ENCODE measurements at places on chromosomes 6 and 20.

DNA sequence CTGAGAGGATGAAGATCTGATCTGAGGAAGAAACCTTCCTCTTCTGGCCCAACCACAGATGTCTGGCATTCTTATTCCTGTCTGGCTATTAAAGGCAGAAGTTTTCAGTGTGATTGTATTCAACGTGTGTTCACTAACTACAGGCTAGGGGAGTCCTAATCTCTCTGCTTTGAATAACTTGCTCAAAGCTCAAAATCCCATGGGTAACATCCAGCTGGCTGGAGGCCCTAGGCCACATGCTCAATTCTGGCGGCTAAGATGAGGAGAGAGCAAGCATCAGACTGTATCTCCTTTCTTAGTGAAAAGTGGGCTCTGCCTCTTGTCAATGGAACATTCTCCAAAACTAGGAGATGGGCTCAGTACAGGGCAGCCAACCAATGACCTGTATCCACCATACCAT lies 478.0 kb downstream of the KIF16B start:
- DNase-seq, result no peak

- DNase-seq, result no peak
Measured at GRCh38 chr20:49400904-49401303, 81.6 kb downstream of the KCNB1 start.

DNA sequence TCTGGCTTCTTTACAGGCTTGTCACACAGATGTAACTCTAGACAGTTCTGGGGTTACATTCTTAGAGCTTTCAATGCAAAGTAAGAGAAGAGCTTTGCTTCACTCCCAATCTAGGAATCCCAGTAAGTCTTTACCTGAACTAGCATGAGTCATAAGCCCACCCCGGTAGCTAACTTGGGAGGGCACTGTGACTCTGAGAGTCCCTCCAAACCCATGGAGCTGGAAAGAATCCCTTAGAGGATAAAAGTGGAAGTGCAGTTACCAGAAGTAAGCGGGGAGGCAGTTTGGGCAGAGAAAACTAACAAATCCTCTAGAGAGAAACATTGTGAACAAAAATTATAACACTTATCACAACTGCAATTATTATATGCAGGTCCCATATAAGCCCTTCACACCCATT lies 84.0 kb upstream of the SMLR1 start:
- DNase-seq, result no peak

GRCh38 chr6:162704001-162704400 lies 23.6 kb downstream of the PRKN start:
- DNase-seq, result no peak

DNA sequence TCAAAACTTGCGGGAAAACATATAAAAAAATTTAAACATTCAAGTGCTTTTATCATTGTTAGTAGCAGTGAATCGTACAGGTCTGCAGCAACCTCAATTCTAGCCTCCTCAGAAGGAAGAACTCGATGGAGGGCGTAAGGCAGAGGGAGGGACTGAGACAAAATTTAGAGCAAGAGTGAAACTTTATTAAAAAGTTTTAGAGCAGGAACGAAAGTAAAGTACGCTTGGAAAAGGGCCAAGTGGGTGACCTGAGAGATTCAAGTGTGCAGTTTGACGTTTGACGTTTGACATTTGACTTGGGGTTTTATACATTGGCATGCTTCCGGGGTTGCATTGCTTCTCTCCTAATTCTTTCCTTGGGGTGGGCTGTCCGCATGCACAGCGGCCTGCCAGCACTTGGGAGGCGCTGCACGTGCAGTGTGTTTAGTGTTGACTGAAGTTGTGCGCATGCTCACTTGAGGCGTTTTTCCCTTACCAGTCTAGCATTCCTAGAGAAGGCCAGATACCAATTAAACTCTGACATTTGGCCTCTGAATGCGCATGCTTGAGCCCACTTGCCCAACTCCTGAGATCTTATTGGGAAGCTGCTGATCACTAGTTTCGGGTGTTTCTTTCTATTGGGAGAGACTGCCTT lies 82.6 kb downstream of the TBX18 start:
- no peak for DNase-seq

DNA sequence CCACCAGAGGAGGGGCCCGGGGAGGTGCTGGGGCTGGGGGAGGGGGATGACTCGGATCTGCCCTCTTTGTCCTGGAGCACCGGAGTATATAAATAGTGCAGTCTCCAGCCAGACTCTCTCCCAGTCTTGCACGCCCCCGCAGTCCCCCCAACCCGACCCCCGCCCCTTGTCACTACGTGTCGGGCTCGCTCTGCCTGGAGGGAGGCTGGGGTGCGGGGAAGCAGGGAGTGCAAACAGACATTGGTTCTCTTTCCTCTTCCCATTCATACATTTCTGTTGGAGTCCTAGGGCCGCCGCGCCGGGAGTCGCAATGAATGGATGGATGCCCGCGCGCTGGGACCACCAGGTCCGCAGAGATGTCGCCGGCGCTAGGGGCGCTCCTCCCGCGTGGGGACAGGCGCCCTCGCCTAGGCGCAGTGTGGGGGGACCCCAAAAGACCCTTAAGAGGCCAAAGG lies 179.3 kb downstream of the TBXT start:
- no peak for DNase-seq

GRCh38 chr20:24492031-24492607 lies 22.7 kb downstream of the SYNDIG1 start:
- no peak for DNase-seq

DNA sequence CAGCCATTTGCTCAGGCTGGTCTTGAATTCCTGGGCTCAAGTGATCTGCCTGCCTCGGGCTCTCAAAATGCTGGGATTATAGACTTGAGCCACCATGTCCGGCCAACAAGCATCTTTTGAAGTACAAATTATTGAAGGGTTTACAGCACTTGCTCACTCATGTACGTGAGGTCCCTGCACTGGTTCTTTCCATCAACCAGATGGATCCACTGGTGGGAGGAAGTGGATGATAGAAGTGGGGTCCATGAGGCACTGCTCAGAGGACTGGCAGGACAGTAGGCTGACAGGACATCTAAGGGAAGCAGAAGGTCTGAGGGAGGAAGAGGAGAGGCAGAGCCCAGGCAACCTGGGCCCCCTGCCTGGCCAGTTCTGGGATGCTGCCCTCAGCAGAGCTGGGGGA lies 109.2 kb upstream of the NXT1 start:
- no peak for DNase-seq

DNA sequence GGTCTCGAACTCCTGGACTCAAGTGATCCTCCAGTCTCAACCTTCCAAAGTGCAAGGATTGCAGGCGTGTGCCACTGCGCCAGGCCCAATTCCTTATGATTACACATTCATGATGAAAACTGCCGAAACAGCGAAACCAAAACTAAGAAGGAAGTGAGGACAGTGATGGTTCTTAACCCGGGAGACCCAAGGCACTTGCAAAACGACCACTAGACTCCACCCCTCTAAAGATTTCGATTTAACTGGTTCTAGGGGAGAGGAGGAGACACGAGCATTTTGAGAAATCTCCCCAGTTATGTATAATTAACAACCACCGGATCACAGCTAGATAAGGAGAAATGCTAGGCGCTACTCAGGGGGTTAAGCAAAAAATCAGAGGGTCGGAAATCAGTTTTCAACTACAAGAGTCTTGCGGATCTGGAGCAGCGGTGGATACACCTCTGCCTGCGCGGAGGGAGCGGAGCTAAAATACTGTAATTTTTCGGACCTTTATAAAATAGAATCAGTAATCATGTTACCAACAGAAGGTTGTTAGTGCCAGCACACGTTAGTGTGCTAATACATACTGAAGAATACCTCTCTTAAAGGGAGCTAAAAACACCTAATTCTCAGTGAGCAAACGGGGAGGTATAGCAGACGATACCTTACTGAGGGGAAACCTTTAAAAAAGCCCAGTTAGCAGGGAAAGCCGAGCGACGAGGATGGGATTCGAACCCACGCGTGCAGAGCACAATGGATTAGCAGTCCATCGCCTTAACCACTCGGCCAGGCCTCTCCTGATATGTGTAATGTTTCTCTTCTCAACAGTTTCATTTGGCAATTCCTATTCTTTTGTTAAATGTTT lies 60.0 kb upstream of the BTN3A2 start:
- DNase-seq, result no peak

DNA sequence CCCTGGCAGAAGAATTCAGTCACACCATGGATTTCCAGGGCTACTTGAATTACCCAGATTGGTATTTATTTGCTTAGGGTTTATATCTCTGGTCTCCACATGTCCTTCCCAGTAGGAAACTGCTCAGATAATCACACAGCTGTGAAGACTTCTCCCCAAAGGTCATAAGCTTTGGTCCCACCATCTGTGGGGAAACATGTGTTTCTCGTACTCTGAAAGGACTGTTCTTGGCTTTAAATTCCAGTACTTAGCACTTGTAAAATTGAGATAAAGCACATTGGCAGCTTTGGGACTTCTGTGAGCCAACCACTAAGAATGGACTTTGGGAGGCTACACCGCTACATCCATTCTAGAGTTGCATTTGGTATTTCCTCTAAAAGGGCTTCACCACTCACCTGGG lies 205.3 kb upstream of the FOXA2 start:
- DNase-seq, result no peak

DNA sequence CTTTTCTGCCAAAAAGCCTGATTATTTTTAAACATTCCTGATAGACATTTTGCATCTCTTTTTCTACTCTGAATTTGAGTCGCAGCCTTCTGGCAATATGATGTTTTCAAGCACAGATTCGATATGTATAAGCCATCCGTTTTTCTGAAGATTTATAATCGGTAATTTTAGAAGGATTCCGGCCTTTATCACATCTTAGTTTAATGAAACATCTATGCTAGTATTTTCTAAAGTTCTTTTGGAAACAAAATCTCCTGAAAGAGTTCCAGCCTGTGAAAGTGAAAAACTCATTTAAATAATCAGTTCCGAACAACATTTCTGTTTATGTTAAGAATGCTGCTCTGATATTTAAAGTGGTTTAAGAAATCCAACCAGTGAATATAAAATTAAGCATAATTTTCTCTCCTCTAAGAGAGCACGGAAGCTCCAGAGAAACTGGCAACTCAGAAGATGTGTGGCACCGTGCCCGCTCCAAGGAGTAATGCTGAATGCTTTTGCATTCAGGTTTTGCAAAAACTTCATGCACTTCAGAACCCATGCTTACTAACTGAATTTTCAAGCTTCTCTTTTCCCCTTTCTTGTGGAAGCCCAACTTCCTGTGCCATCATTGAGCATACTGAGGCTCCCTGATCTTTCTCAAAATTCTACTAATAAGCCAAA lies 20.7 kb downstream of the NDUFAF4 start:
- no peak for DNase-seq

- no peak for DNase-seq
Measured at GRCh38 chr6:38460186-38460585, 179.5 kb downstream of the BTBD9 start.

DNA sequence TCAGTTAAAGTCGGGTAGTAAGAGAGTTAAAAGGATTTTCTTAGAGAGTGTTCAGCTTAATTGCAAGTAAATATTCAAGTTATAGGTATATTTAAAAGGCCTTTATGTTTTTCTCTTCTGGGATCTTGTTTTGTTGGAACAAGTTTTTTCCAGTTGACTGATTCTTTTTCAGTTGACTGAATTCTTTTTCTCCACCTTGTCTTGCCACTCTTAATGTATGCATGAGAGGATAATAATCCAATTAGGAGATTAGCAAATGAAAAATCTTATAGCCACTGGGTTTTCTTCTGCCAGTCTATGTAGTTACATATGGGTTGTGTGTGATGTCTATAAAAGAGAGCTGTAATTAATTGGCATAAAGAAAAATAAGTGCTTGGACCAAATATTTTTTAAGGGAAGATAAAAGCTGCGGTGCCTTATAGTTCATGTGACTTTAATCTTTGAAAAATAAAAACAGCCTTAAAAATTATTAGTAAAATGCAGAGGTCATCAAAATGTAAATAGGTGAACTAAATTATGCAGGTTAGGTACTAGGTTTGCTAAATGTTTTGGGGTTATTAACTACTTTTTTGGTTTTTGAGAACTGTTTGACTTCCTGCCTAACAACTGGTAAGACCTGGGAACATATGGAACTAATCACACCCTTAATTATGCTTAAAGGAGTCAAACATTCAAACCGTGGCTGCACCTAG lies 367.2 kb downstream of the HTR1B start:
- no peak for DNase-seq

GRCh38 chr6:17099401-17100059 lies 2.3 kb upstream of the STMND1 start:
- no peak for DNase-seq

- DNase-seq, result no peak
Measured at GRCh38 chr20:9270831-9271230, 201.9 kb downstream of the PLCB4 start.

- DNase-seq, result no peak
Measured at GRCh38 chr20:61883857-61884393, 181.8 kb downstream of the TAF4 start.

DNA sequence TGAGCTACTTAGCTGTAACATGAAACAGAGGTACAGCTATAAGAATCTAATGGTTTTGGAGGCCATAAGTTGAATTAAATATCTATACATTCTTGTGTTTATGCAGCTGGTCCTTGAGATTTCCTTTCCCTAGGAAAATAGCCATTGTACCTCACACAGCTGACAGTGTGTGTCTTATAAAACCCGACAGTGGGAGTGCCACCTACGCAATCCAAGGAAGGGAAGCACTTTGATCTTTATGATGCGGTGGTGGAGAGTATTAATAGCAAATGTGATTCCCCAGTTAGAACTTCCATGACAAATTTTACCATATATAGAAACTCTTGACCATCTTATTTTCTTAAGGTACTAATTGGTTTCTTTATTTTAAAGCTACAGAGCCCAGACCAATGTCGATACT lies 149.5 kb downstream of the TMEM200A start:
- no peak for DNase-seq

DNA sequence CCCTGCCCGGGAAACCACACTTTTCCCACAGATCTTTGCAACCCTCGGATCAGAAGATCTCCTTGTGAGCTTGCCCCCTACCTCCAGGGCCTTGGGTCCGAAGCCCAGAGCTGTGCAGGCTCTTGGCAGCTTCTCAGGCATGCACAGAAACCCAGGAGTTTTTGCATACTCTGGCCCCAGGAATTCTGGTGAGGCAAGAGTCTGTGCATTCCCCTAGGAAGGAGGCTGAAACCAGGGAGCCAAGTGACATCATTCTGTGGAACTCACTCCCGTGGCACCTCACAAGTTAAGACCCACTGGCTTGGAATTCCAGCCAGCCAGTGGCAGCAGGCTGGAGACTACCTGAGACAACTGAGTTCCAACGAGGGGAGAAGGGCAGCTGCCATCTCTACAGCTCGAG lies 100.1 kb downstream of the TNFRSF21 start:
- no peak for DNase-seq

GRCh38 chr20:1841554-1842140 lies 53.6 kb upstream of the SIRPA start:
- DNase-seq, result no peak

- DNase-seq, result no peak
Measured at GRCh38 chr20:9126527-9126926, 57.6 kb downstream of the PLCB4 start.

- DNase-seq, result no peak
Measured at GRCh38 chr6:36056178-36056577, 28.6 kb downstream of the MAPK14 start.

GRCh38 chr20:47336129-47336754 lies 20.3 kb downstream of the ZMYND8 start:
- no peak for DNase-seq

GRCh38 chr6:7669742-7670141 lies 56.2 kb upstream of the BMP6 start:
- no peak for DNase-seq

GRCh38 chr6:6575143-6575542 lies 13.4 kb upstream of the LY86 start:
- no peak for DNase-seq
